GM04503 (cell line): ENCODE measurements at places on chromosomes 6 and 20.

GRCh38 chr20:53413186-53413631 lies 180.4 kb downstream of the ZNF217 start:
- DNase-seq, result no peak

DNA sequence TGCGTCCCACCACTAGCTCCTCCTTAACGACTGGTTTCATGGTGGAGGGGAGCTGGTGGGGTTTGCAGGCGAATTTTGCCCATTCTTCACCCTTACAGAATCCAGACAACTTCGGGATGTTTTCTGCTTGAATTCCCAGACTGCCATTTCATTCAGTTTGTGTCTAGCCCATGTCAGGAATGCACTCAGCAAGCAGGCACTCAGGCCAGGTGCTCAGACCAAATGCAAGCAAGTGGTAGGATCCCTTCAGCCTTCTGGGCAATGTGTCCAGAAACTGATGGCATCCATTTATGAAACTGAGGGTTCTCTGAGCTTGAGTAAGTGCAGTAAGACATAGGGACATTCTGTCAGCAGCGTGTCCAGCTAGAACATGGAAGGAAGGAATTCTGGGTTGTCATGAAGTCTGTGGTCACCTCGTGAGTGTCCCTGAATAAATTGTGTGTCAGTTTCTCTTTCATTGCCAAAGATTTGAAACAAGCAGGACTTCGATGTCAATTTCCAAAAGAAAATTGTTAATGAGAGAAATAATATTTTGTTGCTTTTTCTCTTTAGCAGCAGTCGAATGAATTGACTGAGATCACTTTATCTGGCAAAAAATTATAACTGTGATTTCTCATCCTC lies 21.8 kb upstream of the DACT2 start:
- no peak for DNase-seq

- DNase-seq, result no peak
Observed at GRCh38 chr20:41538810-41539596, 79.2 kb downstream of the CHD6 start.

DNA sequence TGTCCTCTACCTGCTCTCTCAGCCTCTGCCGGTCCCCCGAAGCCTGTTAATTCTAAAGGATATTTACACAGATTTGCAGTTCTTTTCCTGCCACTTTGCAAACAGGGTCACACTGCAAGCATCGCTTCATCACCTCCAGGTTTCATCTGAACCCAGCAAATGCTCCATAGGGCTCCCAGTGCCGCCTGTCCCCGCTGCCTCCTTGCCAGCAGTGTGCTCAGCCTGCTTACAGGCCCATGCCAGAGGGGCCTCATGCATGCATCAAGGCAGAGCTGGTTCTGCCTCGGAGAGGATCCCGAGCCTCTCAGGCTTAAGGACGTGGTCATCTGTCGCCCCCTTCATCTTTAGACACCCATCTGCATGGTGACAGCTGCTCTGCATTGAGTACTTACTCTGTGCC lies 10.5 kb downstream of the SIRPA start:
- no peak for DNase-seq
